Naive B cell (primary cell): ENCODE measurements at places on chromosomes 4 and X. TPM values are rescaled to one million over a fixed set of nuclear protein-coding genes. Genes with fewer than 3 reads are reported as not detected.

- no peak for DNase-seq
These were observed 45.9 kb upstream of the FSTL5 start for GRCh38 chr4:162209706-162210105.

DNA sequence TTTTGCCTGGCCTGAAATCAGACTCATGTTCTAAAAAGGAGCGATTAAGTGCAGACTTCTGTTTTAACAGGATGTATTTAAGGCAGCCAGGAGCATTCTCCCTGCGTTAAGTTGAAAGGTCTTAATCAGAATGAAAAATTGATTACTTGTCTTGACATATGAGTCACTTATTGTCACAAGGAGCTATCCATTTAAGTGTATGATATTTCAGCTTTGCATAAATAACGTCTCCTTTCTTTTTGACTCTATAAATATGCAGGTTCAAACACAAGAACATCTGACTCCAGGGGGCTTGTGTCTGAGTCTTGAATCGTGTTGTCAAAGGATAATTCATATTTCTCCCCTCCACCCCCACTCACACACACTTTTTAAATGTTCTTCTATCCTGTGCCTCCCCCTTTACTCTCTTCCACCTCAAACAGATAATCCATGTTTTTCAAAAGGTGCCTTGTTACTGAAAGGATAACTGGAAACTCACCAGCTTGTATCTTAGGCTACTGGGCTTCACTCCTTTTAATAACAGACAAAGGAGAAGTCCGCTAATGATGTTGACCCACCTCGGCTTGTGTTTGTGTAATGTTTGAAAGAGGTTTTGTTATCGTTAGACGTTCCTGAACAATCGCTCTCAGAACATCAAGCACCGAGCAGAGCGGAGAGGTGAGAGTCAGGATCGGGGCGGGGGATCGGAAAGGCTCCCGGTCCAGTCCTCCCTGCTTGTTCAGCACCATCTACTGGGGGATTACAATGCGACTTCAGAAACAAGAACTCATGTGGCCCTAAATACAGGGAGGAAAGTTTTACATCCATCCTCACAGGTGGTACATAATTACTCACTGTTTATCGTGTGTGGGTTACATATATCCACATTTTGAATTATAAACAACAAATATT lies 107.5 kb upstream of the RPL34 start:
- no peak for DNase-seq

GRCh38 chr4:1967512-1968149 lies 41.1 kb downstream of the NELFA start:
- DNase-seq, result no peak

- no peak for DNase-seq
These were observed 72.9 kb upstream of the GUCY1A1 start for GRCh38 chr4:155593793-155594192.

- no peak for DNase-seq
These were observed 1.0 kb upstream of the IGBP1 start for GRCh38 chrX:70132224-70132623.

GRCh38 chr4:112704991-112705845 lies 68.3 kb downstream of the LARP7 start:
- DNase-seq, result no peak

DNA sequence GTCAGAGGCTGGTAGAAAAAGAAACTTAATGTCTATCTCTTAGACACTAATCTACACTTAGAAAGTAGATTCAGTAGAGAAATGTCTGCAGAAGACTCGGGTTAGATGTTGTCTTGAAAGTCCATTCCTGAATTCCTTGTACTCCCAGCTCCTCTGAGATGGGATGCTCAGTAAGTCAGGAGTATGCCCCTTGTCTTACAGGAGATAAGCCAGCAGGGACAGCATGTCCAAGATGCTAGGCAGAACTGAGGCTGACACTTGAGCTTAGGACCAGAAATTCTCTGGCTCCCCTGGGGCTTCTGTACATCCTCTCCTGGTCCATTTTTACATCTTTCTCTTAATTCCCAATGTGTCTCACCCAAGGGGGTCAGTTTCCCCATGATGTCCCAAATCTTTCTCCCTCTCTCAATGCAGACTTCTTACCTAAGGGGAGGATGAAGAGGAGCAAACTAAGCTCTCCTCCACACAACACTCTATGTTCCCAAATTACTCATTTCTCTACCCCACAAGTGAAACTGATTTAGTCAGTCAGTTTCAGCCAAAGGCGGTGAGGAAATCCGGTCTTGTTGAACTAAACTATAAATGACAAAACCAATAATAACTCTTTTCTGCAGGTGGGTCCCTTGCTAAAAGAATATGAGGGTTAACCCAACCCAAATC lies 558.2 kb upstream of the DIPK2B start:
- DNase-seq, result peak; percentile 30

DNA sequence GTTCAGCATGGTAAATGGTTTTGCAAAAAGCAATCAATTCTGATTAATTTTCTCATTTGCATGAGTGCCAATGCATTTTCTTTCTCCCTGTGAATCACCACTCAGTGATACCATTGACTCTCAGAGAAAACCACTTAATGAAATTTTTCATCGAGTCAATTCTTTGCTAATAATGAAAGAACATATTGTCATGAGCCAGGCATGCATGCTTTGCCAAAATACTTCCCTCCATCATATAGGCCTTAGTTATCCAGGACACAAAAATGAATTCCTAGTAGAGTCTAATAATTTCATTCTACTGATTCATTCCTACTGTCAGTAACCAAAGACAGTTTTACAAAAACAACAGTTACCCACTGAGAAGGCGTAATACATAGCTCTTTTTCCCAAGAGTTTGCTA lies 680.0 kb downstream of the TRIML1 start:
- DNase-seq, result no peak

DNA sequence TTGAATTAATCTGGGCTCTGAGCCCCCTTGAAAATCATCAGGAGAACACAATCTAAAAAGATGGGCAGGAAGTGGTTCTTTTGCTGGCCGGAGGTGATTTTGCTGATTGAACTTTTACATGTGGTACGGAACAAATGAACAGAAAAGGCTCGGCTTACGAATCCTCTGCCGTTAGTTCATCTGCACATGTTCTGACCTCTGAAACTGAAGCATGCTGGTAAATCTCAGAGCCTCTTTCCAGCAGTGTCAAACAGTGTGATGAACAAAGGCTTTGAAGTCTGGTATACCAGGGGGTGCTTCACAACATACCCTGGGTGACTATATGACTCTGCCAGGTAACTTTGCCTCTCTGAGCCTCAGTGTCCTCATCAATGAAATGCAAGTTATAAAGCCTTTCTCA lies 194.2 kb upstream of the C1QTNF7 start:
- no peak for DNase-seq

- DNase-seq, result no peak
These were observed 41.7 kb upstream of the H2AZ1 start for GRCh38 chr4:99991741-99992140.

Gene PNMA6A
- polyA plus RNA-seq, result not detected

Gene GPR82
- polyA plus RNA-seq, result 0.16 TPM

Gene RNF150
- polyA plus RNA-seq, result not detected

Gene ADH1A
- not detected for polyA plus RNA-seq

Gene RIBC1
- 0.31 TPM for polyA plus RNA-seq

Gene ARMCX4
- 0.49 TPM for polyA plus RNA-seq

Gene EDA
- polyA plus RNA-seq, result not detected

Gene GDPD2
- polyA plus RNA-seq, result not detected

Gene CDK16
- polyA plus RNA-seq, result 6.4 TPM

Gene REELD1
- polyA plus RNA-seq, result not detected
